ENCODE measurements at places on chromosomes 5 and 9. TPM values are rescaled to one million over a fixed set of nuclear protein-coding genes. Genes with fewer than 3 reads are reported as not detected.

- DNase-seq, result no peak
Measured at GRCh38 chr9:15157381-15157780, 149.6 kb downstream of the TTC39B start.

GRCh38 chr5:44691802-44692201 lies 116.9 kb upstream of the MRPS30 start:
- no peak for DNase-seq

DNA sequence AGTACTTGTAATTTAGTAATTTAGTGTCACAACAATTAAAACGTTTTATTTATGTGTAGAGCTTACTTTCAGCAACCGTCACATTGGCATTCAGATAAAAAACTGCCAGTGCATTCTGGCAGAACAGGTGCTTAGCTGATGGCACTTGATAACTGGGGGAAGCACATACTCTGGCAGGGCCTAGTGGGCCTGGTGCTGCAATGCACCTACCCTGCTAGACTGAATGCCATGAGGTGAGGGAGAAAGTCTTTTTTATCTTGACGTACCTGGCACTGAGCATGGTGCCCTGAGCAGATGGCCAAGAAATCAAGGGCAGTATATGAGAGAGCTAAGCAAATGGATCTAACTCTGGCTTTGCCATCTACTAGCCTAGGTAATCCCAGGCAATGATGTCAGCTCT lies 280.6 kb upstream of the EFNA5 start:
- no peak for DNase-seq

- peak; percentile 4 for DNase-seq
Measured at GRCh38 chr5:60077292-60077691, 183.8 kb upstream of the PDE4D start.

GRCh38 chr9:115717298-115717697 lies 436.3 kb upstream of the PAPPA start:
- DNase-seq, result no peak

DNA sequence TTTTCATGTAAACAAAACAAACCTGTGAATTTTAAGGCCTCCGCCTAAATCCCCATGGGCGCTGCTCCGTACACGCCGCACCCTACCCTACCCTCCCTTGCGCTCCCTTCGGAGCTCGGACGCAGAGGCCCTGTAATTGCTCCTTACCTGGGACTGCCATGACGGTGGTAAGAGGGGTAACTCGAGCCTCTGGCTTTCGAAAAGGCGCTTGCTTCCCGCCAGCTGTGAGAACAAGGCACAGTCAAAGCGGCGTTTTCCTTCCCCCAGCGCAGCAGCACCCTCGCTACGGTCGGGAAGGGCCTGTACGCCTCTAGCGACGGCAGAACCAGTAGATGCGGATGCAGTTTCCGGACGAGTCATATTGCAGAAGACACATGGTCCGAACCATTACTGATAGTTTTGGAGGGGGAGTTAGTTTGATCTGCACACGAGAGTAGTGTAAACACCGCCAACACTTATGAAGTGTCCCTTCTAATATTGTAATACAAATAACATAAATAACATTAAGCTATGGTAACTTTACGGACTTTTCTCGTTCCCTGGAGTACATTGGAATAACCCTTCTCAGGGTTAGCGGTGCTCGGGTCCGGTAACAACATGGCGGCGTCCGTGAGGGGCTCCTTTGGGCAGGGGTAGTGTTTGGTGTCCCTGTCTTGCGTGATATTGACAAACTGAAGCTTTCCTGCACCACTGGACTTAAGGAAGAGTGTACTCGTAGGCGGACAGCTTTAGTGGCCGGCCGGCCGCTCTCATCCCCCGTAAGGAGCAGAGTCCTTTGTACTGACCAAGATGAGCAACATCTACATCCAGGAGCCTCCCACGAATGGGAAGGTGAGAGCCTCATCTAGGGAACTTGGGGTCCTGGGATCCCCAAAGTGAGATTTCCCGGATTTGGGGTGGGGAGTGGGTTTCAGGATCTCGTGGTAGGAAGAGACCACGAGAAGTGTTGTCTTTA lies at the start of the genes CWC27 and SREK1IP1:
CWC27 (plus strand) TSS at position 573 of the 955 bp plus-strand sequence; CDS start at position 790, 217 bp downstream.
SREK1IP1 (minus strand) TSS at position 334 of the 955 bp plus-strand sequence; CDS start at position 160, 174 bp downstream.
- peak; percentile 89 for DNase-seq

The ZNG1F gene
- 0.32 TPM for total RNA-seq

- no peak for DNase-seq
Measured at GRCh38 chr5:121182788-121183490, 668.7 kb upstream of the FTMT start.

The LIFR gene
- total RNA-seq, result 52.5 TPM

- no peak for DNase-seq
Measured at GRCh38 chr9:117958726-117959125, 254.5 kb downstream of the TLR4 start.

All from psoas muscle (tissue), 8 donors.